Fibroblast of skin of scalp (primary cell): ENCODE measurements at places on chromosomes 2 and 18.
A peak's percentile ranks its signal among the peaks of the same experiment; 100 is the strongest.

GRCh38 chr2:45009928-45010701 is 863 bp upstream of the SIX2 start:
- peak; percentile 81 for DNase-seq

DNA sequence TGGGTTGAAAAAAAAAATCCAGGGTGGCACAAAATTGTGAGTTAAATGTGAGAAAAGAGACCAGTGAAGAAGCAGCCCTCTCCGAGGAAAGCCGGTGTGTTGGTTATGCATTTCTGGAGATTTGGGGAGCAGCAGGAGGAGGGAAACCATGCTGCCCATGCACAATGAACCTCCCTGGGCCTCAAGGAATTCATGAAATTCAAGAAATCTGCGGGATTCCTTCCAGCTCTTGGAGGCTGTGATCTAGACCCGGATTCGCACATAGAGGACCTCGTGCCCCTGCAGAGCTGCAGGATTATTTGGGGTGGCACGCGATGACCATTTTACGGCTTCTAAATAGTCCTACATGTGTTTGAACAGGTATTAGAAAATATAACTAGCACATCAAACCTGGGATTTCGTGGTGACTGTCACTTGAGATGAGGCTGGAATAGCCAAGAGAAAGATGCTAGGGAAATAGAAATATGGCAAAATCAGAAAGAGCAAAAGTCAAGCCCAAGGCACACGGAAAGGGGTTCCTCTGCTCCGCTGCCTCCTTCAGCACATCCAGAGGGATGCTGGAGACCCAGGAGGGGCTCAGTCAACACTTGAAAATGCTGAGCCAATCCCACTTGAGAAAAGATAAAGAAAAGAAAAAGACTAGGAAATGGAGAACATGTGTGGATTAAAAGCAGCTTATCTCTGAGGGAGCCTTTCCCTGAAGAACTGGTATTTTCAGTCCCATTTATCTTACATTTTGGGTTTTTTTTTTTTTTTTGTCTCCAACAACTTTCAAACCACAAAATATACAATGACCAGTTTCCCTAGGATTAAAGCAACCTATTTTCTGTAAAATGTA is 22.0 kb downstream of the KCTD1 start:
- peak; percentile 59 for DNase-seq

DNA sequence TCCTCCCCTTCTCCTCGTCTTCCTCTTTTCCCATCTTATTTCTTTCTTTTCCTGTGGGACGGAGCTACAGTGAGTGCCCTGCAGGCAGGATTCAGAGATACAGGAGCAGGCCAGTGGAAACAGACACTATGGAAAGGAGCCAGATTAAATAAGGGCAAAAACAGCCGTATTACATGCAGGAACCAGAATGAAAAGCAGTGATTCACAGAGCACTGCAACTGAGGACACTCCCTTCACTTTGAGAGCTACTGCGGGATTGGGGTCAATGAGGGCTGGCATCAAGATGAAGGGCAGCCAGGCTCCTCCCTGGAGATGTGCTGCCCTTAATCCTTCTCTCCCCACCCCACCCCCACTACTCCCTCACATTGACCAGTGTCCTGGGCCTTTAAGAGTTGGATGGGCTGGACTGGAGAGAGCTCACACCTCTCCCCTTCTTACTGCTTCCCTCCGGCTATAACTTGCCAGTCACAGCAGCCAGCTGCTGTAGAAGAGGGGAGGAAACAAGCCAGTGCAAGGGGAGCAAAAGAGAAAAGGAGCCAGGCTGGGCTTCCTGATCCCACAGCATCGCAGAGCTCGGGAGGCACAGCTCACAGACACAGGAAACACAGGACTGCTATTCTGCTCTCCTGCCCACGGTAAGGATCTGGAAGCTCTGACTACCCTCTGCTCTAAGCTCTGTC is at the start of gene PLCD4:
Gene PLCD4 (plus strand): TSS at position 464 of the 680 bp plus-strand sequence. CDS start 7,841 bp downstream, outside the sequence.
- peak; percentile 69 for DNase-seq

DNA sequence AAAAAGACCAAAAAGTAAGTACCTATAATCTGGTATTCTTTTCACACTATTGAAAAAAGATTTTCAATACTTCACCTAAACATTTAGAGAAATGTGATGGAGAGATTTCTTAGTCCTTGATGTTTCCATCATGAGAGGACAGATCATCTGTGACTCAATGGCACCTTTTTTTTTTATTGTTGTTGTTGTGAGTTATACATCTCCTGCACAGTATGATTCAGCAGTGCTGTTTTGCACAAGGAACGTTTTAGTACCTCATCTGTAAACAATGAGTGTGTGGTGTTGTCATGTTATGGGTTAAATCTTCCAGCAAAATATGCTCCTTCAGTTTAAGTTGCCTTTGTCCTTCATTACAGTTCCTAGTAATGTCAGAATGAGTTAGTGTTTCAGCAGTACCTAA is 2.2 kb downstream of the KIAA1328 start:
- DNase-seq, result no peak

DNA sequence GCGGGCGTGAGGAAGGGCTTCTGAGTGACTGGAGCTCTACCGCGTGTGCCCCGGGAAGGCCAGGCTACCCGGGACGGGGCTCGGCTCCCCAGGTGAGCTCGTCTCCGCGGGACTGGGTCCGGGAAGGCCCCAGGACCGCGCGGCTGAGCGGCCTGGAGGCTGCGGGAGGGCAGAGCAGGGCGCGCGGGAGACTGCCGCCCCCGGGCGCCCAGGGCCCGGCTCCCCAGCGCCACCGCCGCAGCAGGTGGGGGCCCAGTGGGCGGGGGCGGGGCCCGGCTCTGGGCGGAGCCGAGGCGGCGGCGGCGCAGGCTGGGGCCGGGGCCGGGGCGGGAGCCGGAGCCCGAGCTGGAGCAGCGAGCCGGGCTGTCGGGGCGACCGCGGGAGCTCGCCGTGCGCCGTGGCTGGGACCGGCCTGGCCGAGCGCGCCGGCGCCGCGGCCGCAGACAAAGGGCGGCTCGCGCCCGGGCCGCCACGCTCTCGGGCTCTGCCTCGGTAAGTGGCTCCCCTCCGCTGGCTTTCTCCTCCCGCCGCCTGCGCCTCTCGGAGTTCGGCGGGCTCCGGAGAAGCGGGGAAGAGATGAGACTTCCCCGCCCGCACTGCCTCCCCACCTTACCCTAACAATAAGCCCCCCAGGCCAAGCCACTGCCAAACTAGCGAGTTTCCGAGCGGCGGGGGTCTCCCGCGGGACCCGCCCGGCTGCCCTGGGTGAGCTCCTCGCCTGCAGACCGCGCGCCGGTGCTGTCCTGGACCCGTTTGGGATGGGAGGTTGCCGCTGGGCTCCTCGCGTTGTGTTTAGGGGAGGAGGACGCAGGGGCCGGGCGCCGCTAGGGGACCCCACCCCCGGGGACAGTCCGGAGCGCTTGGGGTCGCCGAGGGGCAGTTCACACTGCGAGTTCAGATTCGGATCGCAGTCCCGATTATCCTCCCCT is at the start of gene MAPK4:
Gene MAPK4 (plus strand): TSS at position 336 of the 929 bp plus-strand sequence. CDS start 103,872 bp downstream, outside the sequence.
- DNase-seq, result peak; percentile 25
